Dermis blood vessel endothelial cell (primary cell): ENCODE measurements at places on chromosomes 2 and 18. TPM values are rescaled to one million over a fixed set of nuclear protein-coding genes. Genes with fewer than 3 reads are reported as not detected.

DNA sequence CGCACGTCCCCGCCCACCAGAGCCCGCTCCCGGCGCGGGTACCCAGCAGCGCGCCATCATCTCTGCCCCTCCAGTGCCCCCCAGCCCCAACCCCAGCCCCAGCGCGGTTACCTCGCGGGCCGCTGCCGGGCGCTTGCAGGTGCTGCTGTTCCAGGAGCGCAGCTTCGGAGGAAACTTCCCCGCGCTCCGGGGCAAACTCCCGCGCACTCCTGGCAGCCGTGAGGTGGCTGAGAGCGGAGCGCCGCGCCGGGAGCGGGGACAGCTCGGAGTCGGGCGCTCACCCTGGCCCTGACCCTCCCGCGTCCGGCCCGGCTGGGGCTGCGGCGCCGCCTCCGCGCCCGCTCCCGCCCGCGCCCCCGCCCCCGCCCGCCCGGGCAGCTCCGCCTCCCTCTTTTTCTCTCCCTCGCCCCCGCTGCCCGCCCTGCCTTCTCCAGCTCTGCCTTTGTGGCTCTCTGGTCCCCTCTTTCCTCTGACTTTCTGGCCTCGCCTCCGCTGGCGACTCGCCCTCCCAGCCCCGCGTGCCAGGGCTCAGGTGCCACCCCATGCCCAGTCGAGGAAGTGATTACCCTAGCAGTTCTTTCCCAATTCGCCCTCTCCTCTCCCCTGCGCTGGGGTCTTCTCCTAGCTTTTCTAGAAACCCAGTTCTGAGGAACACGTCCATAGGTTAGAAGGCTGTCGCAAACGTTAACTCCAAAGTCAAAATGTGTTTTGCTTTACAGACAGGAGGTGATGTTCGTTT, at the start of gene CHST9:
CHST9 (minus strand) TSS at position 284 of the 739 bp plus-strand sequence. CDS start 42,499 bp downstream, outside the sequence.
- DNase-seq: no peak

DNA sequence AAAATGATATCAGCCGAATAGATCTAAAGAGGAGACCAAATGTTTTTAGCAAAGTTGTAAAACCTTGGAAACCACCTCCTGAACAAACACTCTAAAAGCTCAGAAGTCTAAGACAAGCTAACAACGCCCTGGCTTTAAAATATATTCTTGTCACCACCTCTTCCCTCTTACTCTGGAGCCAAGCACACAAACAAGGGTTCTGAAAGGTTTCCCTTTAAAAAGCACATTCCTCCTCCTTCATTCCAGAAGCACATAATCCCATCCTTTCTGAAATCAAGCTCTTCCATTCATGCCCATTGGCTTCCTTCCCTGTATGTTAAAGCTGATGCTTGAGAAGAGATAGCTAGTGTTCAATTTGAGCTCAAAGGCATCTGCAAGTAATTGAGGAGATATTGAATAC, 382.0 kb downstream of the LNPK start:
- no peak for DNase-seq

- DNase-seq: no peak
Measured at GRCh38 chr2:164622338-164623106, 1.2 kb upstream of the GRB14 start.

- no peak for DNase-seq
Measured at GRCh38 chr2:184091456-184091855, 506.9 kb upstream of the ZNF804A start.

Gene DCDC2C
- total RNA-seq: under 0.01 and 0.09 TPM in 2 replicates
